ENCODE measurements at places on chromosomes 5 and 9.

DNA sequence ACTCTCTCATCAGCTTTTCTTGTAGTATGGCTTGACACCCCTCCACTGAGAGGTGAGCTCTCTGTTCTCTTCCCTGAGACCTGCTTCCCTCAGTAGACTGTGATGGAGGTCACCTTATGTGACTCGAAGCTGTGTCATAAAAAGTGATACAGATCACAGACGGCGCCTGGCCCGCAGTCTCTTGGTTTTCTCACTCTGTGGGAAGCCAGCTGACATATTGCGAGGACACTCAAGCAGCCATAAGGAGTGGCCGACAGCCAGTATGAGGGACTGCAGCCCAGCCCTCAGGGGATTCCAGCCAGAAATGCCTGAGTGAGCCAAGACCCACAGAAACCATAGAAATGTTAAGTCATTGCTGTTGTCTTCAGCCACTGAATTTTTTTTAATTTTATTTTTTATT is 38.0 kb downstream of the GADD45G start:
- no peak for DNase-seq

DNA sequence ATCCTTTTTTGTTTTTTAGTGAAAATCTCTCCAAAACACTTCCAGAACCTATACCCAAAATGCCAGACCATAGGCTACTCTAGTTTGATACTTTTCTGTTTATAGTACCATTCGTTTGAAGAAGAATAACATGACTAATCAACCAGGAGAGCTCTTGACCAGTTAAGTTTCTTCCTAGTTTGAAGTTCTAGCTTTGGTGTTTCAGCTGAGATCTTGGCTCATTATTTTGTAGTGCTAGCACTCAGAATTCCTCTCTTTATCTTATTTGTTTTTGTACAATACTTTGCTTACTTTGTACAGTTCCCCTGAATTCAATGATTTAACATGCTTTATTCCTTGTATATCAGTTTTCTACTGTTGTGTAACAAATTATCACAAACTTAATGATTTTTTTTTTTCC is 911.6 kb downstream of the EFNA5 start:
- DNase-seq, result no peak

- DNase-seq, result no peak
These were observed 20.7 kb downstream of the NLN start for GRCh38 chr5:65742565-65743231.

GRCh38 chr5:176675676-176676360 is 28.5 kb downstream of the TSPAN17 start:
- no peak for DNase-seq

DNA sequence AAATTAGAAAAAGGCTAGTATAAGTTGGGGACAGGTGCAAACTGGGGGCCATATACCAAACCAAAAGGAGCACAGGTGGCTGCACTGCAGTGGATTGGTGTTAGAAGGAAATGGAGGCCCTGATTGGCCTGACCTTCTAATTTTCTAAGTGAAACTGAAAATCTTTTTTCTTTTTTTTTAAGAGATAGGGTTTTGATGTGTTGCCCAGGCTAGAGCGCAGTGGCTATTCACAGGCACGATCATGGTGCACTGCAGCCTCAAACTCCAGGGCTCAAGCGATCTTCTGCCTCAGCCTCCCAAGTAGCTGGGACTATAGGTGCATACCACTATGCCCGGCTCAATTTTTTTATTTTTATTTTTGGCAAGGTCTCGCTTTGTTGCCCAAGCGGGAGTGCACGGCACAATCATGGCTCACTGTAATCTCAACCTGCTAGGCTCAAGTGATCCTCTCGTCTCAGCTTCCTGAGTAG is 9.8 kb upstream of the CCDC69 start:
- DNase-seq, result no peak

GRCh38 chr5:112703866-112704820 is 33.5 kb upstream of the APC start:
- no peak for DNase-seq
